ENCODE measurements at places on chromosomes 5 and 9. TPM values are rescaled to one million over a fixed set of nuclear protein-coding genes. Genes with fewer than 3 reads are reported as not detected.

Gene TRAF1
- 1.9 TPM for total RNA-seq

Gene C9
- total RNA-seq: not detected

Gene CHSY3
- total RNA-seq: 0.53 TPM

Gene SLC27A6
- total RNA-seq: 125 TPM

Gene GABRP
- 0.64 TPM for total RNA-seq

Gene NSUN2
- total RNA-seq: 39.9 TPM

Gene PTPRD
- 24.0 TPM for total RNA-seq

GRCh38 chr5:96084874-96085506 is 123.3 kb upstream of the ELL2 start:
- no peak for DNase-seq

- DNase-seq: no peak
Measured at GRCh38 chr9:5762421-5762820, 70.5 kb downstream of the ERMP1 start.

DNA sequence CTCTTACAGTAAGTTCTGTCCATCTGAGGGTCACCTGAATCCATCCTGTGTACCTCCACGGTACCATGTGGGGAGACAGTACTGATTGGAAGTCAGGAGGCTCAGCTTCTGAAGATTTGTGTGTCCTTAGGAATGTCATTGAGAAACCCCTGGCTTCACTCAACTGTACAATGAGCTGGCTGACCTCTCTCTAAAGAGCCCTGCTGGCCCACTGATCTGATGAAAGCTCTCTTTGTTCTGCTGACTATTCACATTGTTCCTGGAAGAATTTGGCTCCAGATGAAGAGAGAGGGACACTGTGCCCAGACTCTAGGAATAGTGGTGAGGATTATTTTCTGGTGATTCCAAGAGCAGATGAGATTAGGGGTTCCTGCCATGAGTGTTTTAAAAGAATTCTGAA is 141.2 kb downstream of the LURAP1L start:
- no peak for DNase-seq

GRCh38 chr9:89891591-89892304 is 286.9 kb downstream of the GADD45G start:
- peak; percentile 65 for DNase-seq

DNA sequence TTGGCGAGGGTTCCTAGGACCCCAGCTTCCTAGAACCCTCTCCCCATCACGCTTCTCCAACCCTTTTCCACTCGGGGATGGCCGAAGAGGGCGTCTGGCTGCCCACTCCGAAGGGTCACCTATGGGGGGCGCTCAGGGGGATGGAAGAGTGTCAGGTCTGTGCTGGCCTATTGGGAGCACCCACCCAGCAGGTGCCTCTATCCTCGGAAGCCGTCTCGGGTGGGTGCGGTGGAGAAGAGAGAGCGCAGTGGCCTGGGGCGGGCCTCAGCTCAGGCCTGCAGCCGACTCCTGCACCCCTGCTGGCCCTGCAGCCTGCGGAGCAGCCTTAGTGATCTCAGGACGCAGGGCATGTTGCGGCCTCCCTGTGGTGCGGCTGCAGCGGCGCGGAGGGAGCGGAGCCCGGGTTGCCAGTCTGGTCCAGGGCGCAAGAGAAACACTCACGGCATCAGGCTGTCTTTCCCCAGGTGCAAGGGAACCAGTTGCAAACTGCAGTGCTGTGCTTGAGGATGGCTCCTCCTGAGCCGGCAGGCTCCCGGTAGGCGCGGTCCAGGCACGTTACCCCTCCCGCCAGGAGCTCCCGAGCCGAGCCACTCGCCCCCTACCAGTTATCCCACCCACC is 1.5 kb upstream of the IRX2 start:
- no peak for DNase-seq

DNA sequence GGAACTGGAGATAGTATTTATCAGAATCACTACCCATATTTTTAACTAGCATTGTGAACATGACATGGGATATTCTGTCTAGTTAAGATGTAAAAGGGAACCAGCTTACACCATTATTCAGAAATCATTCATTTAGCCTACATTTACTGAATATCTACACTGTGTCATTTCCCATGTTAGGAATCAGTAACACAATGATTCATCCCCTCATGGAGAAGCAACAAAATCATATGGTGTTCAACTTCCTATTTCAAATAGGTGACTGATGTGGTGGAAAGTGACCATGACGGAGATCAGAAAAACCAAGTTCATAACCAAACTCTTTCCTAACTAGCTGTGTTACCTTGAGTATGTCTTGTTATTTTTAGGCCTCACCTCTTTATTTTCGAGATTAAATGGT is 550.0 kb upstream of the TUSC1 start:
- DNase-seq: no peak

- DNase-seq: no peak
Measured at GRCh38 chr5:172637110-172637580, 3.9 kb upstream of the NEURL1B start.

DNA sequence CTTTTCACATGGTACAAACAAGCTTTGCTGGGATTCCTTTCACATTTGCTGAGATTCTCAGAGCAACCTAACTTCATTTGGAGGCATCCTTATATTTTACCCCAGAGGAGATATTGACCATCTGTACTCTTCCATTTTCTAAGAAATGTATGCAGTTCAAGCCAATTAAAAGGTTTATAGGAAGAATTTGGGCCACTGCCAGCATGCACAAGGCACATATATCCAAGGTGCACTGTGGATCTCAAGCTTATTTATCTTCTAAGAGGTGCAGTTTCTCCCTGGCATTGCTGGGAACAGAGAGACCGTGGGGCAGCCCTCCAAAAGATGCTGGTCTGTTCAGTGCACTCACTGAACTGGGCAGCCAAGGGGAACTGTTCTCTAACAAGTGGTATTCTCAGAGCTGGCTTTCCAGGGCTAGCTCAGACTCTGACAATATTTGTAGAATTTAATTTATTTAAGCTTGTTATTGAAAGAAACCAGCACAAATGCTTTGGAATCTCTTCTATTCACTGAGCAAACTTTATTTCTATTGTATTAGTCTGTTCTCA is 213.3 kb downstream of the TENT4A start:
- no peak for DNase-seq

Measured in heart right ventricle (tissue), 16 donors.